ENCODE measurements at places on chromosomes 4 and X.

DNA sequence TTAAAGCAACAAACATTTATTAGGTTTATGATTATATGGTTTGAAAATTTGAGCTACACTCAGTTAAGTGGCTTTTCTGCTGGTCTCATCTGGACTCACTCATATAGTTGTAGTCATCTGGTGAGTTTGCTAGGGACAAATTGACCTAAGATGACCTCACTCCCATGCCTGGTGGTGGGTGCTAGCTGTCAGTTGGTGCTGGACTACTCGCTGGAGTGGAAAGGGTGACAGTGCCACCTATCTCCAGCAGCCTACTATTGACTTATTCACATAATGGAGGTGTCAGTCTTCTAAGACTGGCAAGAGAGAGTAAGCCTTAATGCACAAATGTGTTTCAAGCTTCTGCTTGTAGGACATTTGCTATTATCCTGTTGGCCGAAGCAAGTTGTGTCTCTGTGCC, 88.2 kb downstream of the TASL start:
- DNase-seq: no peak

DNA sequence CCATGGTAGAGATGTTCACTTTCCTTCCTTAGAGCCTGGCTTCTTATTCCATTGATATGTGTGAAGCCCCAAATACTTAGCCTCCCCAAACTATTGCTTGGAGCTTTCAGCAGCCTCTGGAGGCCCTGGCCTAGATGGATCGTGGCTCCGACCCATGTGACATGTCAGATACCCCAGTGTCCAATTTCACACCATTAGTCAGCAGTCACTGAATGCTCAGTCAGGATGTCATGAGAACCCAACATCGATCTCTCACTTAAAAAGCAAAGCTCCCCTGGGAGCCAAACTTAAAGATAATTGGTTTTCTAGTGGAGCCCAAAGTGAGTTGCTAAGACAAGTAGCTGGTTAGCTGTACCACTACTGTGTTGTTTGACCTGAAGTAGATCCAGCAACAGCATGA, 41.6 kb upstream of the IGSF1 start:
- no peak for DNase-seq

GRCh38 chr4:15682242-15683142, 865 bp downstream of the FAM200B start:
- no peak for DNase-seq

- DNase-seq: no peak
Measured at GRCh38 chrX:39104745-39105144, 303.5 kb downstream of the MID1IP1 start.

DNA sequence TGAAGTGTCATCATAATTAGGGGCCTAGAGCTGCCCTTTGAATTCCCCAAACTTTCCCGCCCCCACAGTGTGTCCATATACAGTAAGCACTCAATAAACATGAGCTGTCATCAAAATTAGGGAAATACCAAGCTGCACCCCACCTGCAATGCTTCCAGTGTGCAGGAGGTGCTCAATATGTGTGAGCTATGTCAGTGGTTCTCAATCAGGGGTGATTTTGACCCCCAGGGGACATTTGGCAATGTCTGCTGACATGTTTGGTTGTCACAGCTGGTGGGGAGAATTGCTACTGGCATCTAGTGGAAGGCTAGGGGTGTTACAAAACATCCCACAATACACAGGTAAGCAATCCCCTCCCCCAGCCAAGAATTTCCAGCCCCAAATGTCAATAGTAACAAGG, 748 bp downstream of the CFP start:
- no peak for DNase-seq

DNA sequence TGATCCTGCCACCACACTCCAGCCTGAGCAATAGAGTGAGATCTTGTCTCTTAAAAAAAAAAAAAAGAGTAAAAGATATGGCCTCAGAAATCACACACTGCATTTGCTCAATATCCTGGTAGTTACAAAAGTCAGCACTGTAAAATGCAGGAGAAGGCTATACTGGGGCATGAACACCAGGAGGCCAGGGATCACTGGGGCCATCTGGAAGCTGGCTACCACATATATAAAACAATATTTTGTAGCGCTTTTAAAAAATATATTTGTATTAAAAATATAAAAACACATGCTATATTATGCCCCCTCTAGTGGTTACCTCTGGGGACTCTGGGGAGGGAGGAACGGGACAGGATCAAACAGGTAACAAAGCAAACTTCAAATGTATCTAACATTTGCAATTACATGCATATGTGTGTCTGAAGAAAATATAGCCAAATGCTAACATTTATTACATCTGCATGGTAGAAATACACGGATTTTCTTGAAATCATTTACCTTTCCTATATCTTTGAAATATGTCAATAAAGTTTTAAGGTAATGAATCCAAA, 4.0 kb downstream of the C4orf46 start:
- peak; percentile 14 for DNase-seq

GRCh38 chr4:10066670-10067651, 45.7 kb upstream of the SLC2A9 start:
- DNase-seq: no peak

DNA sequence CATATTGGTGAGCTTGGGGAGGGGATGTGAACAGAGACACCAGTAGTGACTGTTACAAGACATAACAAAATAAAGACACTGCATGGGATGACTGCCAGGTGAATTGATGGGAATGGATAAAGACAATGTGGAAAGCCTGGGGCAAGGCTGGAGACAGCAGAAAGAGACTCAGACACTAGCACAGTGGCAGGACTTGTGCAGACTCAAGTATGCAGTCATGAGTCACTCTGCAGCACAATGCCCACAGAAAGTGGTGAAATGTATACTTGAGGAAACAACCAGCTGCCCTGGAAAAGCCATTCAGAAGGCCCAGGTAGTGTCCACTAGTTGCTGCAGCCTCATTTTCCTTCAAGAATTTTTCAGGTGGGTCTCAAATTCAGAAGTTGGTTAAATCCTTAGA, 452.3 kb downstream of the MID1IP1 start:
- DNase-seq: no peak

GRCh38 chr4:3812211-3812934, 46.2 kb downstream of the ADRA2C start:
- DNase-seq: no peak

GRCh38 chrX:44915361-44915868, 42.4 kb downstream of the KDM6A start:
- DNase-seq: no peak

- no peak for DNase-seq
Measured at GRCh38 chrX:45619290-45619689, 418.6 kb upstream of the DIPK2B start.

GRCh38 chr4:175330652-175331051, 412.5 kb downstream of the ADAM29 start:
- no peak for DNase-seq
